ENCODE measurements at places on chromosomes 7 and 10.

GRCh38 chr7:14305233-14305866, 315.9 kb upstream of the ETV1 start:
- DNase-seq = no peak

DNA sequence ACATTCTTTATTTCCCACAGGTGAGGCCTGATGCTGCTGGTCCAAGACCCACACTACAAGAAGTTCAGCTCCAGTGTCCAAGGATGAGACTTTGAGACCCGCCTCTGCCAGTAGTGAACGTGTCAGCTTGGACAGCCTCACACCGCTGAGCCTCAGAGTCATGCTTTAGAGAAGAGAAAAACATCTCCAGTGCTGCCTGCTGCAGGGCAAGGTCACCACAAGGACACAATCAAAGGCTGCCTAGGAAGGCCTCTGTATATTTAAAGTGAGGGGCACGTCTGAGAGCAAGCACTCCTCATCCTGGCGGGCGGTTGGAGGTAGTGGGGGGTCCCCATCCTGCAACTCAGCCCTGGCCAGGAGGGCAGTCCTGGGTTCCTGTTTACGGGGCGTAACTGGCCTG, 19.3 kb downstream of the FGFR2 start:
- no peak for DNase-seq

GRCh38 chr10:5297466-5297865, 67.3 kb upstream of the UCN3 start:
- DNase-seq = no peak

GRCh38 chr10:46526682-46527038, 29.8 kb downstream of the GPRIN2 start:
- no peak for DNase-seq

DNA sequence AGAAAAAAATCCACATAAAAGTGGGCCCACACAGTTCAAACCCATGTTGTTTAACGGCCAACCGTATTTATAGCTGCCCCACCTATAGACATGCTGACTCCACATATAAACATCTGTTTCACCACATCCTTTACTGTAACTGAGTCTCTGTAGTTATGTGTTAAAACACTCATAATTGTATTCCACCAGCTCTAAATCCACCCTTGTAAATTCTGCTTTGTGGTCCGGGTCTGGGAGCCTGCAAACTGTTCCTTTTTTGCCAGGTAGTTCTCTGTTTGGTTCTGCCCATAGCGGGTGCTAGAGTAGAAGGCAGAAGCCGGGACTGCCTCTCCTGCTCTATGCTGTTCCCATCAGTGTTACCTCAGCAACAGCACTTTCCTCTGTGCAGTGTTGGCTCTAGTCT, 20.2 kb upstream of the FHIP2A start:
- DNase-seq = no peak

GRCh38 chr7:128135515-128136214, 104.4 kb upstream of the LRRC4 start:
- peak; percentile 42 for DNase-seq

GRCh38 chr10:130128062-130128781, 8.0 kb upstream of the GLRX3 start:
- no peak for DNase-seq

DNA sequence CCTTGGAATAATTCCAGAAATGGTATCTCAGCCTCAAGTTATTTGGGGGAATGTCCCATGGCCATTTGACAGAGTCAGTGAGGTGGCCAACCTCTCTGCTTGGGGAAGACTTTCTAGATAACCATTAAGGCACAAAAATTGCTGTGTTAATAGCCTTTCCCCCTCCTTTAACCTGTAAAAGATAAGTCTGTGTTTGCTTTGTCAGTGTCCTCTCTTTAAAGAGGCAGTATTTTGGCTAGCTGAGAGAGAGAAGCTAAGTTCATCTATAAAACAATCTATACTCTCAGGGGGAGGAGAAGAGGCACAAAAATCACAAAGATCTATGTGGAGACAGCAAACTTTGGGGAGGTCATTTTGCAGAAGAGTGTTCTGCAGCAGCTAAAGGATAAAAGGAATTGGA, 72.1 kb downstream of the PLCE1 start:
- no peak for DNase-seq

- DNase-seq = no peak
Measured at GRCh38 chr7:27533652-27534081, 129.0 kb downstream of the HIBADH start.

DNA sequence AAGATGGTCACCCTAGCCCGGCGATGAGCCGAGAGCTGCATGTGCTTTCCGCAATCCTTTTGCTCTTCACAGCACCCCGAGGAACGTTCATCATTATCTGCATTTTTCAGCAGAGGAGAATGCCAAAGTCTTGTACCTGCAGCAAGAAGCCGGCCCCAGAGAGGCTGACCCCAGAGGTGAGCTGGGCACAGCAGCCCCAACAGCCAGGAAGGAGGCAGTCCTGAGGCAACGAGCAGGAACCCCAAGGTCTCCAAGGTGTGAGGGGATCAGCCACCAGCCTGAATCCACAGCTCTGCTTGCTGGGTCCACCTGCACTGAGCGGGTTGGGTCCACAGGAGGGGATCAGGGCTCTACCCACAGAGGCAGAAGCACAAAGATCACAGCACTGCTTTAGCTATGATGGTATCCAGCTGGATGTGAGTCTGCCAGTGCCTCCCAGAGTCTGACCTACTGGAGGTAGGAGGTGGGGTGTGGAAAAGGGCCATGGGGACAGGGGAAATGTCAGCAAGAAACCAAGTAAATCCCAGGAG, 16.8 kb upstream of the GDF10 start:
- no peak for DNase-seq

DNA sequence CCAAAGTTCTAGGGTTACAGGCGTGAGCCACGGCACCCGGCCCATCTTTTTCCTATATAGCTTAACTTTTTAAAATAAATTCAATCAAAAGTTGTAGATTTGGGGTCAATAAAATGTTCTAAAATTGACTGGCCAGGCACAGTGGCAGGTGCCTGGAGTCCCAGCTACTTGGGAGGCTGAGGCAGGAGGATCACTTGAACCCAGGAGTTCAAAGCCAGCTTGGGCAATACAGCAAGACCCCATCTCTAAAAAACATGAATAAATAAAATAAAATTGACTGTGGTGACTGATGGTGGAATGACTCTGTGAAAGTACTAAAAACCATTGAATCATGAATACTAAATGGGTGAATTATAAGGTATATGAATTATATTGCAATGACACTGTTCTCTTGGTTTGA, 20.8 kb downstream of the P4HA1 start:
- DNase-seq = no peak

DNA sequence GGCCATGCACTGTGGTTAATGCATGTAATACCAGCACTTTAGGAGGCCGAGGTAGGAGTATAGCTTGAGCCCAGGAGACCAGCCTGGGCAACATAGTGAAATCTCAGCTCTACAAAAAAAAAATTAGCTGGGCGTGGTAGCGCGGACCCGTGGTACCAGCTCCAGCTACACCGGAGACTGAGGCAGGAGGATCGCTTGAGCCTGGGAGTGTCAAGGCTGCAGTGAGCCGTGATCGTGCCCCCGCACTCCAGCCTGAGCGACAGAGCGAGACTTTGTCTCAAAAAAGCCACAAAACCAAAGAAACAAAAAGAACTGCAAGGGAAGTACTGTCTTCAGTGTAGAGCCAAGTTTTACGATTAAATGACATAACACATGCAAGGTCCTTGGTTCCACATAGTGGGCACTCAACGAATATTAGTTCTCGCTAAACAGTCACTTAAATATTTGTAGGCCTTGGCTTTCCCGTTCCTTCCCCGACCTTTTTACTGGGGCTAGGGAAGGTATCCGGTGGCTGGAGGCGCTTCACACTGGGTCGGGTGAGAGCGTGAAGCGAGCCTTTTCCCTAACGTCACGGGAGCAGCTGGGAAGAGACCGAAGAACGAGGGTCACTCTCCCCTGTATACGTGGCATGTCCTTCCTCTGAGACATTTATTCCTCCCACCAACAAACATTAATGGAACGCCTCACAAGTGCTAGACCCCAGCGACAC, 993 bp upstream of the SND1 start:
- no peak for DNase-seq

Data from effector CD8-positive, alpha-beta T cell (primary cell).